NCI-H524 treated with DMSO at 0.1 percent for 48 hours (cell line): ENCODE measurements at places on chromosomes 1 and 21.

GRCh38 chr1:224637515-224637914 is 21.4 kb downstream of the CNIH3 start:
- DNase-seq = no peak

DNA sequence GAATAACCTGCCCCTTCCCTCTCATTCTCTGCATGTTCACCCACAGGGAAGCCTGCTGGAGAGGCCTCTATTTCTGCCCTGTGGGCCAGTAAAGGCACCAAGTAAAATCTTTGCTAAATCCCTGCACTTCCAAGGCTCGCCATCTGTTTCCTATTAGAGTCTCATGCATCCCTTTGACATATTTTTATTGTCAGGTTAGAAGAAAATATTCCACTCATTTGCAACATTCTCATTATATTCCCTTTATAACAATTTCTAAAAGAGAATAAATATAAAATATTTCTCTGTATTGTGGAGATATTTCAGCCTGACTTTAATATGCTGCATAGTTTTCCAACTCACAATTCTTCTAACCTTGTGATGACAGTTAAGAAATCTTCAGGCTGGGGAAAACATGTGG is 340.4 kb upstream of the VAMP3 start:
- DNase-seq = no peak

DNA sequence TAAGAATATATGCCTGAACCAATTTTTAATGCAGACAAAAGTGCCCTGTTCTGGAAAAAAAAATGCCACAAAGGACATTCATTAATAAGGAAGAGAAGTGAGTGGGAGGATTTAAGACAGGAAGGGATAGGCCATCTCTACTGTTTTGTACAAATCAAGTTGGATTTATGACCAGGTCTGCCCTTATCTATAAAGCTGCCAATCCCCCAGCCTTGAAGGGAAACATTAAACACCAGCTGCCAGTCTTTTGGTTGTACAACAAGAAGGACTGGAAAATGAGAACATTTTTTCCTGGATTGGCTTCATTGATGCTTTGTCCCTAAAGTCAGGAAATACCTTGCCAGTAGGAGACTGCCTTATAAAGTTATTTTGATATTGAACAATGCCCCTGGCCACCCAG is 444.0 kb downstream of the NPHP4 start:
- no peak for DNase-seq

GRCh38 chr1:153670859-153671627 is at the start of gene ILF2:
TSS of gene ILF2 (minus strand) at chr1:153670993. CDS start at chr1:153670922, 71 bp downstream.
- peak; percentile 98 for DNase-seq

DNA sequence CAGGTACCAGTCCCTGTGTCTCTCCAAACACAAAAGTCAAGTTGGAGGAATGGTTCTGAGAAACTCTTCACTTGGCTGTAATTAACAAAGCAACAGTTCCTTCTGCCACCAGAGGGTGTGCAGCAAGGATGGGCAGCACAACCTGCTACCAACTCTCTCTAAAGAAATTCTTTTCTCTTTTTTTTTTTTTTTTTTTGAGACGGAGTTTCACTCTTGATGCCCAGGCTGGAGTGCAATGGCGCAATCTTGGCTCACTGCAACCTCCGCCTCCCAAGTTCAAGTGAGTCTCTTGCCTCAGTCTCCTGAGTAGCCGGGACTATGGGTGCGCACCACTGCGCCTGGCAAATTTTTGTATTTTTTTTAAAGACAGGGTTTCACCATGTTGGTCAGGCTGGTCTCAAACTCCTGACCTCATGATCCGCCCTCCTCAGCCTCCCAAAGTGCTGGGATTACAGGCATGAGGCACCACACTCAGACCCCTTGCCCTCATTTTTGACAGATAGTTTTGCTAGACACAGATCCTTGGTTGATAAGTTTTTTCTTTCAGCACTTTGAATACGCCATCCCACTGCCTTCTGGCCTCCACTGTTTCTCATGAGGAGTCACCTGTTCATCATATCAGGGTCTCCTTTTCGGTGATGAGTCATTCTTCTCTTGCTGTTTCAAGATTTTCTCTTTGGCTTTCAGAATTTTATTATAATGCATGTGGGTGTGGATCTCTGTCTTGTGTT is 12.1 kb upstream of the DEGS1 start:
- DNase-seq = no peak

DNA sequence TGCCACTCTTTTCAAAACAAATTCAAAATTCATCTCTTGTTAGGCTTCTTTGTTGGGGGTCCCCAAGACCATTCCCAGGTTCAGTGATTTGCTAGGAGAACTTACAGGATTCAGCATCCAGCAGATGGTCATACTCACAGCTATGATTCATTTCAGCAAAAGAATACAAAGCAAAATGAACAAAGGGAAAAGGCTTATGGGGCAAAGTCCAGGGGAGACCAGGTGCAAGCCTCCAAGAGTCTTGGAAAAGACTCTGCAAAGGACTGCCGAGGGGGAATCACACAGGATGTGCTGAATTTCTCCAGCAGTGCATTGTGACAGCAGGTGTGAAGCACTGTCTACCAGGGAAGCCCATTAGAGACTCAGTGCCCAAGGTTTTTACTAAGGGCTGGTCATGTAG is 7.3 kb downstream of the TRAF5 start:
- DNase-seq = no peak

DNA sequence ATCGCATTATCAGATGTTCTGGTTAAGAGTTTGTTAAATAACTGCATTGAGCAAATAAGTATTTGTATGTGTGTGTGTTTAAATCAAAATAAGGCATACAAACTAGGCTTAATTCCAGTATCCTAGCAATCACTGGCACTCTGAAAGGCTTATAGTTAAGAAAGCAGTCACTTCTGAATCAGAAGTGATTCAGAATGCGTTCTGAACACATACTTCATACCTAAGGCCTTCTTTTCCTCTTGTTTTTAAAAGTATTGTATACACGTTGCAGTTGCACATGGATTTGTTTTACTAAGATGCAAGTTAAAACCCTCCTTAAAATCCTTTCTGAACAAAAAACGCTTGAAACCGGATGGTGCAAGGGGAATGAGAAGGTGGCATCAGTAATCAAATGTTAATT is 238.4 kb upstream of the DMRTA2 start:
- DNase-seq = no peak

- DNase-seq = no peak
Measured at GRCh38 chr1:210072896-210073504, 135.0 kb downstream of the SYT14 start.

DNA sequence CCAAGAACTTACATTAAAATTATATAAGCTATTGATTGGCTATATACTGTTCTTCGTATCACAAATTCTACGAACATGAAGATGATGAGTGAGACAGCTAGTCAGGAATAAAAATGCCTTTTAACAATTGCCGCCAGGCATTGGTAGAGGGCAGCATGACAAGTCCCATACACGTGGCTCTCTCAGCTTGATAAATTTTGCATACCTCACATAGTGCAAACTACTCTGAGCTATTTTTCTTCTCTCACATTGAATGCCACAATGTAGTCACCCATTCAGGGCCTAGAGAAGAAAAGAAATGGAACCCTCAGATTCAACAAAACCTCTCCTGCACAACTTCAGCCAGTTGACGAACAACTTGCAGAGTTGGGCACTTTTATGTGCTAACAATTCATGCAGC is 27.0 kb upstream of the FMO2 start:
- DNase-seq = no peak

DNA sequence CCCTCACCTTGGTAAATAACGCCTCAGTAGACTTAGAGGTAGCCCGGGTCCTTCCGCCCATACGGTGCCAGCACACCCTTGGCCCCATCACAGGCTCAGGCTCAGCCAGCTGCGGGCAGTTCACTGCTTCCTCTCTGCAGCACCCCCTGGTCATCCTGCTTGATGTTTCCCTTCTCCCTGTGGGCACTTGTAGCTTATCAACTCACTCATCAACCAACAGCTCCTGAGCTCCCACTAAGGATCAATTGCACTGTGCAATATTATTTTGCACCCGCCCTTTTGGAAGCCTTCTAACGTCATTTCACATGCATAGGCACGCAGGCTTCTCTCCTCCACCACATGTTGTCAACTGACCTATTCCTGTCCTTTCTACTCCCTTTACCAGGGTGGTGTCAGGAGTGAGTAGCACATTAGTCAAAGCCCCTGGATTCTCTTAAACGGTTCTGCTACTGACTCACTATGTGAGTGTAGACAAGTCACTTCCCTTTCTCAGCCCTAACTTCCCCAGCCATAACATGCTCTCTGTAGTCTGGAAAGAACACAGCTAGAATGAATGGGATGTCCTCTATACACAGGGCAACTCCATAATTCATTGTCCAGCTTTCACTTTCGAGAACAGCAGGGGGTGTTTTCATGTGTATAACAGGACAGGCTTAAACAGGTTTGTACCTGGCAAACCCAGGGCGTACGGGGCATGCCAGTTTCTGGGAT is 47.1 kb upstream of the IRF2BP2 start:
- DNase-seq = no peak

DNA sequence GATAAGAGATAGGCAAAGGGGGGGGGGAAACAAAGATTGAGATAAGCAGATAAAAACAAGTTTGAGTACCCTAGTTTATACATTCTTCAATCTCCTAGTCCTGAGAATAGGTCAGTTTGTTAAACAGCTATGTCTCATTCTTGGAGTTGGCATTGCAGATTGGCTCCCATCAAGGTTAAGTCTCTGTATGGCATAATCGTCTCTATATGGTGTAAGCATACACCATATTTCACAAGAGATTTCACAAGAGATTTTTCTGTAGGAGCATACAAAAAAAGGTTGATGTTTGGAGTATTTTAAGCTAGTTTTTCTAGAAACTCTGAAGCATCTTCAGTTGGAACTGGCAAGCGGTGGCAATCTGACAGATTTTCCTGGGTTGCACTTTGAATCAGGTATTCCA is 35.8 kb downstream of the NCAM2 start:
- no peak for DNase-seq
